ENCODE measurements at places on chromosomes 5 and 9.

- DNase-seq: no peak
These were observed 276.3 kb downstream of the YTHDC2 start for GRCh38 chr5:113789769-113790168.

DNA sequence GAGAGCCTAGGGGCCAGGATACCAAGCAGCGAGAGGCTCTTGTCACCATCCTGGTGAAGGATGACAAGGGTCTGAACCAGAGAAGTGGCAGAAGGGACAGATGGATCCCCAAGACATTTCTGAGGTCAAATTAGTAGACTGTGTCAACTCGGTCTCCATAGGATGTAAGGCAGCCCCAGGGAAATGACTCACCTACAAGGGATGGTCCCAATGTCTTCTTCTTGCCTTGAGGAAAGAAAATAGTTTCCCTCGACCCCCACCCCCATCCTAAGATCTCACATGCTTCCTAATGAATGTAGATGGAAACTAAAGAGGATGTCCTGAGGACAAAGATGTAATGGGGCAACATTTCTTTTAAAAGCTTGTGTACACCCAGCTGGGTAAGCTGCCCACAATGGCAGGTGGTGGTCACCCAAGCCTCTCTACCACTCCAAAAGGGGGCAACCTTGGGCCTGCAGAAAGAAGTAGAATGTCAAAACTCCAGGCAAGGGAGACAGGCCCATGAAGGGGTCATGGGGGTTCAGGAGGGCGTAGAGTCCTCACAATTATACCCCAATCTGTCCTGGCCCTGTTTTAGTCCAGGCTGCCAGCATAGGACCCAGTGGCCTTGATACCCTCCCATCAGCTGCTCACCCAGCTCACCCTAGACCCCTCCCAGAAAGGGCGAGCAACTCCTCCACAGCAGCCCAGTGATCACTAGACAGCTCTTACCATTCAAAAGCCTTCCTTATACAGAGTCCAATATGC is 187.4 kb downstream of the ACTL7B start:
- DNase-seq: no peak

DNA sequence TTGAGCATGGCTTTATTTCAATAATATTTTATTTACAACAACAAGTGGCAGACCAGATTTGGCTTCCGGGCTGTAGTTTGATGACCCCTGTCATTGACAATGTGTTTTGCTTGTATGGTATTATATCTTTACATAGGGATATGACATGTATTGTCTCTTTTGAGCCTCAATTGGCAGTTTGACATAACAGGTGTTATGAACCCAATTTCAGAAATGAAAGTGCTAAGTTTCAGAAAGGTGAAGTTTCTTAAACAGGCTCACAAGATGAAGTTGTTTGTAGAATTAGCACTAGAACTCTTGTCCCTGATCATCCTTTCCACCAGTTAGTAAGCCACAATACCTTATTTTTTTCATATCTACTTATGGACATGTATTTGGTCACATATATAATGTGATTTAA is 303.0 kb upstream of the GRIA1 start:
- DNase-seq: no peak

DNA sequence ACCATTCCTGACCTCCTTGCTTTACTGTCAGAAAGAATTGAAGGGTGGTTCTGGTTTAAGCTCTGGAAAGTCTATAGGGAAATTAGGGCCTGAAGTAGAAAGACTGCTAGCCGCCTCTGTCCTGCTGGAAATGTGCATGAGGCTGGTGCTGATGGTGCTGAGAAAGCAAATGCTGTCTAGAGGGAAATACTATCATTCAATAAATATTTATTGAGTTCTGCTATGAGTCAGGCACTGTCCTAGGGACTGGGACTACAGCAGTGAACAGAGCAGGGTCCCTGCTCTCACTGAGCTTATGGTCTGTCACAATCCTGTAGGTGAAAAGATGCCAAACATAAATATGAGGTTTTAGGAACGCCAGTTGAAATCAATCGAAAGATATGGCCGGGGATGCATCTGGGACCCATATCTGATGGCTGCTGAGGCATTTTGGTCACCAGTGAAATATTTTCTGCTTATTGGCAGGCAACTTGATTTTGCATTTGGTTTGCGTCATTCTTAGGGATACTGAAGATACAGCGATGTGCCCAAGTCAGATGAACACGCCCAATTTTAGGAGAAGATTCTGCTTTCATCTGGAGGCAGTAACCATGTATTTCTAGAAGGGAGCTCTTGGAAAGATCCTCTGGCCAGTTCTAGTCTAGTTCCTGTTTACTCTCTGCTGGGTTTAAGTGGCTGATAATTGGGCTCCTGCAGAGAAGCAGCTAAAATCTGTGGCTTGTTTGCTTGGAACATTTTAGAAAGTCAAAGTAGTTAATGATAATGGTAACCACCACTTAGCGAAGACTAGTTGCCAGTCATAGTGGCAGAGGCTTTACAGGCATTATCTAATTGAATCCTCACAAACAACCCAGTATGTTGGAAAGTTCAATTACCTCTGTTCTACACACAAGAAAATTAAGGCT is 73.3 kb downstream of the INSYN2B start:
- no peak for DNase-seq

DNA sequence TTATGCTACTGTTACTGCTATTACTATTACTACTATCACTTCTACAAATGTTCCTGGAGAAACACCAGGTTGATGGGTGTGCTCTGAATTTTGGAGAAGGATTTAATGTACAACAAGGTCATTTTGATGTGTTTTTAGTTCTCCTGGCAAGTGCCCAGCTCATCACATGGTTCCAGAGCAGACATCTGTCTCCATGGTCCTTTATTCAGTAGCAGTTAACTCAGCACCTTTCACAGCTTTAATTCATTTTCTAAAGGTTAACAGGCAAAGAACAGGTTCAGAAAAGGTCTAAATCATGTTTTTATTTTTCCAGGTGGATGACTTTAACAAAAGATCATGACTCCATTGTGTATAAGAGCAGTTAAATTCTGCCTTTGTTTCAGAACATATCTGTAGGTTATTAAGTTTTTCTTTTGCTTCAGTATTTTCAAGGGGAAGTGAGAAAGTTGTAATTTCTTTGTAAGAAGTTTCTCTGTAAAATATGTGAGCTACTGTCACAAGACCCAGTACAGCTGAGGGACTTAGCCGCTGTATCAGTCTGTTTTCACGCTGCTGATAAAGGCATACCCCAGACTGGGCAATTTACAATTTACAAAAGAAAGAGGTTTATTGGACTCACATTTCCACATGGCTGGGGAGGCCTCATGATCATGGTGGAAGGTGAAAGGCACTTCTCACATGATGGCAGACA is 41.9 kb downstream of the MTRR start:
- no peak for DNase-seq

Measured in activated T-helper 1 cell treated with anti-CD3 and anti-CD28 coated beads, Interleukin-2, amount 50 U/mL, for 16 hours (primary cell).